ENCODE measurements at places on chromosomes 1 and 21.

GRCh38 chr1:31621498-31621820, 4.0 kb downstream of the HCRTR1 start:
- no peak for DNase-seq

DNA sequence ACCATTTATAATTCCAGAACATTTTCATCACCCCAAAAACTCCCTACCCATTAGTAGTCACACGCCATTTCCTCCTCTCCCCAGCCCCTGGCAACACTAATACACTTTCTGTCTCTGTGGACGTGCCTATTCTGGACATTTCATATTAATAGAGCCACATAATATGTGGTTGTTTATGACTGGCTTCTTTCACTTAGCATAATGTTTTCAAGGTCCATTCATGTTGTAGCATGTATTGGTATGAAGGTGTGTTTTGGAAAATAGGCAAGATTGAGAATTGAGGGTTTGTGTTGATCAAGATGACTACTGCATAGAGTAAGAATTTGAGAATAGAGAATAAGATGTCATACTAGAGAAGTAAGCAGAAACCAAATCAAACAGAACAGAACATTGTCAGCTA, 67.5 kb downstream of the ZFYVE9 start:
- DNase-seq, result no peak

DNA sequence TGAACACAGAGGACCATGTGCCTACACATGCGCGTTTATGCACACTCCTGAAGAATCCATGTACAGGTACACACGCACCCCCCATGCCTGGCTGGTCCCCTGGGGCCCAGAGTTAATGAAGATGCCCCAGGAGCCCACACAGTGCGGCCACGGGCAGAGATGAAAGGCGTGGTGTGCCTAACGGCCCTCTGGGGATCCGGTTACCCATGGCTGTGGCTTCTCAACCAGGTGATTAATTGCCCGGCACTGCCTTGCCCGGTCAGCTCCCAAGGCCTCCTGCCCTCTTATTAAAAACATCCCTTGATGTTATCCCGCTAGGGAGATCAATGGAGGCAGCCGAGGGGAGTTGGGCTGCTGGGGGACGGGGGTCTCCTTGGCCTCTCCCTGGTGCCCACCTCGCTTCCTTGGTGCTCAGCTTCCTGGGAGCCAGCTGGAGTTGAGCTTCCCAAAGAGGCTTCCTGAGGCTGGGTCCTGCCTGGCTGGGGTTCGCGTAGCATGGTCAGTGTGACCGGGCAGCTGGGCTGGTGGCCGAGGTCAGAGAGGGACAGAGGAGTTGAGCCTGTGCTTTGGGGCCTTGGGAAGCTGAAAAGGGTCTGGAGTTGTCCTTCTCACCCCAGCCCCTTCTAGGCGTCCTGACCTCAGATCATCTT, 75.0 kb upstream of the WNT4 start:
- DNase-seq, result no peak

- no peak for DNase-seq
Observed at GRCh38 chr1:29470087-29470787, 233.9 kb downstream of the PTPRU start.

DNA sequence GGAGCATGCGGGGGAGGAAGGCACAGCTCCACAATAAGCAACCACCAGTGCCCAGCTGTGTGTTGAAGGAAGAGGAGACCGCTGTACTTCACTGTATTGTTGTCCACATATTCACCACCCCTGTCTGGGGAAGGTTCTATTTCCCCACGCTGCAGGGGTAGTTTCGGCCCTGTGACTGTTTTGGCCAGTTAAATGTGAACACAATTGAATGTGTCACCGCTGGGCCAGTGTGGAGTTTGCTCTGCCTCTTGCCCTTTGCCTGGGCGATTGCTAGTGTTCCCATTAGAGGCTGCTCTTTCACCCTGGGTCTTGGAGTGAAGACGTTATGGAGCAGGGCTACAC, 32.6 kb downstream of the UBE4B start:
- no peak for DNase-seq

- DNase-seq, result no peak
Observed at GRCh38 chr1:167418391-167418790, 99.9 kb downstream of the CD247 start.

DNA sequence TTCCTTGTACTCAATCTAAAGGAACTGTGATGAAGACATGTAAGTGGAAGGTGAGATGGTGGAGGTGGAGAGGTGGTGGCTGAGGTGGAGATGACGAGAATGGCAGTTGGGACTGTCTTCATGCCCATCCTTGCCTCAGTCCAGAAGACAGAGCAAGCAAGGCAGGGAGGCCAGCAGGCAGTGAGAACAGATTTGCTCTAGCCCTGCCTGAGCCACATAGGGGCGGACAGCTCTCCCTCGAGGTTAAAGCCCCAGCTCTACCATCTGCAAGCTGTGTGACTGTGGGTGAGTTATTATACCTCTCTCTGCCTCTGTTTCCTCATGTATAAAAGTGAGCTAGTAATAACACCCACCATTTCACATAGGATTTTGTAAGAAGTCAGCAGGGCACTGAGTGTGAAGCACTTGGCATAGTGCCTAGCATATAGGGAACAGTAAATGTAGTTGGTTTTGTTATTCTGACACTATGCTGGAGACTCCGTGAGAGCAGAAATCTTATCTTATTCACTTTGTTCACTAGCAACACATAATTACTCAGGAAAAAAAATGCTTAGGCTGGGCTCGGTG, 4.8 kb upstream of the FAM110D start:
- DNase-seq, result no peak

- no peak for DNase-seq
Observed at GRCh38 chr1:195185736-195186135, 1422.5 kb downstream of the KCNT2 start.

GRCh38 chr21:38041493-38041892, 125.2 kb upstream of the KCNJ6 start:
- no peak for DNase-seq

- no peak for DNase-seq
Observed at GRCh38 chr1:47708658-47709018, 270.8 kb downstream of the FOXD2 start.

GRCh38 chr1:237562242-237562823, 328.4 kb downstream of the ZP4 start:
- DNase-seq, result peak; percentile 22

DNA sequence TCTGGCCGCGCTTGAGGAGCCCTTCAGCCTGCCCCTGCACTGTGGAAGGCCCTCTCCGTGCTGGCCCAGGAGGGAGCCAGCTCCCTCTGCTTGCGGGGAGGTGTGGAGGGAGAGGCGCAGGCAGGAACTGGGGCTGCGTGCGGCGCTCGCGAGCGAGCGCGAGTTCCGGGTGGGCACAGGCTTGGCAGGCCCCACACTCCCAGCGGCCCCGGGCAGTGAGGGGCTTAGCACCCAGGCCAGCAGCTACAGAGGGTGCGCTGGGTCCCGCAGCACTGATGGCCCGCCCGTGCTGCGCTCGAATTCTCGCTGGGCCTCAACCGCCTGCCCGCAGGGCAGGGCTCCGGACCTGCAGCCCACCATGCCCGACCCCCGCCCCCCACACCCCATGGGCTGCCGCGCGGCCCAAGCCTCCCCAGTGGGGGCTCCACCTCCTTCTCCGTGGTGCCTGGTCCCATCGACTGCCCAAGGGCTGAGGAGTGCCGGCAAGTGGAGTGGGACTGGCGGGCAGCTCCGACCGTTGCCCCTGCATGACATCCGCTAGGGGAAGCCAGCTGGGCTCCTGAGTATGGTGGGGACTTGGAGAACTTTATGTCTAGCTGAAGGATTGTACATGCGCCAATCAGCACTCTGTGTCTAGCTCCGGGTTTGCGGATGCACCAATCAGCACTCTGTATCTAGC, 46.0 kb downstream of the COL24A1 start:
- DNase-seq, result no peak

DNA sequence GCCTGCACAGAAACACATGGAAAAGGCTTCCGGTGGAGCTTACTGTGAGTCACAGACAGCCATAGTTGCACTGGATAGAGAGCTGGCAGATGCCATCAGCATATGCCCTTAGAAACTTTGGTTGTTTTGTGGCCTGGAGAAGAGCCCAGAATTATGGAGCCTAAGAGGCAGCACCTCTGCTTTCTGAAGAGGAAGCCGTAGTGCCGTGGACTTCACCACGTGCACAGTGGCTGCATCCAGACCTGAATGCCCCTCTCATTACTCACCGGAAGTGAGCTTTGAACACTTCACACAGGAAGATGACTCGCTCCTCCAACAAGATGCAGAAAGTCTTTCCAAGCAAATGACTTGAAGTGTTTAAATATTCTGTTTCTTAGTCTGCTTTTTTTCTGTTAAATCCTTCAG, 28.4 kb downstream of the JUN start:
- peak; percentile 100 for DNase-seq

- no peak for DNase-seq
Observed at GRCh38 chr1:52748119-52748518, 21.9 kb downstream of the ZYG11B start.

- peak; percentile 87 for DNase-seq
Observed at GRCh38 chr1:234602334-234603220, 7.4 kb downstream of the IRF2BP2 start.

GRCh38 chr1:230763927-230764591, 16.9 kb downstream of the CAPN9 start:
- no peak for DNase-seq

- DNase-seq, result no peak
Observed at GRCh38 chr1:118914379-118915161, 73.6 kb downstream of the TBX15 start.

- DNase-seq, result no peak
Observed at GRCh38 chr1:167565922-167566321, 12.4 kb upstream of the CREG1 start.

- peak; percentile 97 for DNase-seq
Observed at GRCh38 chr21:38277501-38278131, 20.8 kb downstream of the KCNJ15 start.

DNA sequence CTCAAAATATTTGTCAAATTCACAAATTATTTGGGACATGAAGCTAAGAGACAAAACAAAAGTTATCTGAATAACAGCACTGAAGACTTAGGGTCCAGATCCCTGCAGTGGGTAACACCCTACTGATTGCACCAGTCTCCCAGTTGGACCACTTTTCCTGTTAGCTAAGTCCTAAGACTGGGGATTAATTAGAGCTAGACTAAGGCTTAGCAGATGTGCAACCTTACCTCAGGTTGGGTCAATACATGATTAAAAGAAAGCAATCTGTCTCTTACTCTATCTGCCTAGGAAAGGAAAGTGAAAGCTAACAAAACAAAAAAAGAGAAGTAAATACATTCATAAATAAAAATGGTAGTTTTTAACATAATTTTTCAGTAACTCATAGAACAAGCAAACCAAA, 737.2 kb upstream of the CHRM3 start:
- no peak for DNase-seq

GRCh38 chr1:151815716-151816327, 10.6 kb upstream of the LINGO4 start:
- no peak for DNase-seq

DNA sequence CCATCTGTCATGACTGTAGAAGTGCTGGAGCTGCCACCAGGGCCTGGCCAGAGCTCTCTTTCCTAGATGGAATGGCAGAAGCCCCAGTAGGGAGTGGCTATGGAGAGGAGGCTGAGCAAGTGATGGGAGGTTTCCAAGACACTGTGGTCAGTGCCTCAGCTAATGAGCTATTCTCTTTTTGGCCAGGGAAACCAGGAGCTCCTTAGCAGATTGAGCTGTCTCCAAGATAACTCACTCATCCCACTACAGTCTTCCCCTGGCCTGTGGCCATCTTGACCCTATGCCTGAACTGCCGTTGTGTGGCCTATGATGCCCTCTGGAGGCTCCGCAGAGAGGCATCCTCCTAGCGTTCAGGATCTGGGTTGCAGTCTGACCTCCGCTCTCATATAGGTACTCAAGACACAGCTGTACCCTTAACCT, 60.5 kb downstream of the ERI3 start:
- no peak for DNase-seq

DNA sequence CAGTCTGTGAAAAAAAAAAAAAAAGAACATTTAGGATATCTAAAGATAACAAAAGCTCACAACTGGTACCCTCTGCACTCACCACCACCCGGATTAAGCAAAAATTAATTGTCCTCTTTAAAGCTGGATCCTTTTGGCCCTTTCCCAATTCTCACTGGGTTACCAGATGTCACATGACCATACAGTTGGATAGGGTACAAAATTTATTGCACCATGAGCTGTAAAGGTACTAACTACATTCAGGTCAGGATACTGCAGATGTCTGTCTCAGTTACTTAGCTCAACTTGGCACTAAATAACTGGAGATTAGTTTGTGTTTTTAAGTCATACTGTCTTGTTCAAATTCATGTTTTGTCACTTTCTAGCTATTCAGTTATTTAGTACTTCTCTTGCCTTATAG, 96.3 kb downstream of the GPATCH2 start:
- no peak for DNase-seq

GRCh38 chr1:215477632-215478031, 89.5 kb upstream of the KCTD3 start:
- no peak for DNase-seq

DNA sequence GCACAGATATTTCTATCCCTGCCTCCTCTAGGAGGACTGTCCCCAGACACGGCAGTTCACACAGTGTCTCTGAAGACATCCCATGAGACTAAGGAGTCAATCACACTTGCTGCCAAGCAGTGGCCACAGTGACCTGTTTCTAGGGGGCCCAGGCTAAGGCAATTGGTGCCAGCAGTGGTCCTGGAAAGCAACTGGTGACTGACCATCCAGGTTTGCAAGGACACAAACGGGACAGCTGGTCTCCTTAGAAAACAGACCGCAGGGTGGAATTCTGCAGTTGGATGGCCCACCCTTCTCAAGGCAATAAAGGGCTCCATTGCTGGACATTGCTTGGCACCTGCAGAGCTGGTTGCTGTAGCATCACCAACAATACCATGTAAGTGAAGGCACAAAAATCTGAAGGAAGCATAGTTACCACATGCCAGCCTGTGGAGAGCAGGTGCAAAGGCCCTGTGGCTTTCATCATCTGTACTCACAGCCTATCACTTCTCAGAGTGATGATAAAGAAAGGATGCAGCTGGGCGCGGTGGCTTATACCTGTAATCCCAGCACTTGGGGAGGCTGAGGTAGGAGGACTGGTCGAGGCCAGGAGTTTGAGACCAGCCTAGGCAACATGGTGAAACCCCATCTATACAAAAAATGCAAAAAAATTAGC, 81.5 kb downstream of the STUM start:
- no peak for DNase-seq

DNA sequence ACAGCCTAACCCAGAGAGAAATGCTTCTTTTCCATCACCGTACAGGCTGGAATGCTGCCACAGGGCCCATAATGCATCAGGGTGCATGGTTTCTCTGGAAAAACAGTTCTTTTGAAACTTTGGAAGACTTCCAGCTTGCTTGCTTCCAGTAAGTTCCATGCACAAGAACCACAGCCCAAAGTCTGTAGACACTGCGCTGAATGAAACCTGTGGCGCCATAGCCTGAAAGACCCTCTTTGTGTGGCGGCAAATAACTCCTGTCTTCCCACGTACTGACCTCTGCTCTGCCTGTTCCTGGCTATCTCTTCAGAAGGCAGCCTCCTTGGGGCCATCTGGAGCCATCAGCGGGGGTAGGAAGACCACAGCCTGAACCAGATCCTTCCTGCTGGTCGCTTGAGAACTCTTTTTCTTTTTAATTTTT, 15.1 kb downstream of the MIIP start:
- no peak for DNase-seq

All from HFF-Myc (cell line).